Immature natural killer cell (primary cell): ENCODE measurements at places on chromosomes 1 and 21. TPM values are rescaled to one million over a fixed set of nuclear protein-coding genes. Genes with fewer than 3 reads are reported as not detected.

KPRP gene
- not detected for polyA plus RNA-seq

DNA sequence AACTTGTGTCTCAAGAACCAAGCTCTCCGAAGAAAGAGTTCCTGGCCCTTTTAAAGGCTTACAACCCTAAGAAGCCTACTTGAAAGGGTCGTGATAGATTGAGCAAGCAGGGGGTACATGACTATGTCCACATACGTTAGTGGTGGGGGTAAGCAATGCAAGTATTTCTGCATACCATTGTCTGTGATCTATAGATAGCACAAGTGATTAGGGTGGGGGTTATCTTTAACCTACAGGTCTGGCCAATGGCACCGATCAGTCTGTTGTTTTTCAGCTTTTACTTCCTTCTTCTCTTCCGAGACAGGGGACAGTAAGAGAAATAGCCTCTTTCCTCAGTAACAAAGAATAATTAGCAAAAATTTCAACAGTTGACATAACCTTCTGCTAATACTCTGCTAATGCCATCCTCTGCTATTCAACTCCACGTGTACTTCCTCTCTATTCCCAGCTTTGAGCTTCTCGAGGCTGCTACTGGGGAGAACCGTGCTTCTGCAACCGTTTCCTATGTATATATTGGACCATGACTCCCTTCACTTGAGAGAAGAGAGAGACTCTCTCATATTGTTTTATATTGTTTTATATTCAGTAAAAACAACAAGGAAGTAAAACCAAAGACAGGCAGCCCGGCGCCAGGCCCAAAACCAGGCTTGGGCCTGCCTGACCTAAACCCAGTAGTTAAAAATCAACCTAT, 727.7 kb upstream of the NCAM2 start:
- H3K4me1 ChIP-seq = peaks cover 6% of the 10 kb centered on the region
- no peak overlapping the region for H3K27ac ChIP-seq
- no peaks in the 10 kb centered on the region for H3K27me3 ChIP-seq
- DNase-seq = no peak

DNA sequence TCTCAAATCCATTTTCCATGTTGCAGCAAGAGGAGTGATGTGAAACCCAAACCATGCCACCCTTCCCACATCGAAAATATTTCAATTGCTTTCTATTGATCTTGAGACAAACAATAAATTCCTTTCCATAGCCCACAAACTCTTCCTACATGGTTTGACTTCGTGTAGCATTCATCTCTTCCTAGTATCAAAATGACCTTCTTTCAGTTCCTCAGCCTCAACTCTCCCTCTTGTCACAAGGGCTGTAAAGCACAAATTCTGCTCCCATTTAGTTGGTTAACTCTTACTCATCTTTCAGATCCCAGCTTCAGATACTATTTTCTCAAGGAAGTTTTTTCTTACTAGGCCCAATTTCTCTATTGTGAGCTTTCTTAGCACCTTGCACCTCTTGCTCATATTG, 99.0 kb downstream of the ZNF281 start:
- H3K4me3 ChIP-seq = no peak overlapping the region
- H3K27me3 ChIP-seq = peaks cover 4% of the 10 kb centered on the region
- H3K4me1 ChIP-seq = peaks cover 8% of the 10 kb centered on the region
- H3K27ac ChIP-seq = no peak overlapping the region

GRCh38 chr1:192516776-192517297, 58.7 kb upstream of the RGS1 start:
- no peaks in the 10 kb centered on the region for H3K36me3 ChIP-seq
- H3K4me1 ChIP-seq = peaks cover 77% of the 10 kb centered on the region
- peak; percentile 86 for DNase-seq
- peak overlapping the region; percentile 91 for H3K4me3 ChIP-seq
- peaks cover 6% of the 10 kb centered on the region for H3K27me3 ChIP-seq

- H3K4me1 ChIP-seq = peaks cover 21% of the 10 kb centered on the region
Measured at GRCh38 chr1:116286541-116286971, 86.5 kb upstream of the ATP1A1 start.

DNA sequence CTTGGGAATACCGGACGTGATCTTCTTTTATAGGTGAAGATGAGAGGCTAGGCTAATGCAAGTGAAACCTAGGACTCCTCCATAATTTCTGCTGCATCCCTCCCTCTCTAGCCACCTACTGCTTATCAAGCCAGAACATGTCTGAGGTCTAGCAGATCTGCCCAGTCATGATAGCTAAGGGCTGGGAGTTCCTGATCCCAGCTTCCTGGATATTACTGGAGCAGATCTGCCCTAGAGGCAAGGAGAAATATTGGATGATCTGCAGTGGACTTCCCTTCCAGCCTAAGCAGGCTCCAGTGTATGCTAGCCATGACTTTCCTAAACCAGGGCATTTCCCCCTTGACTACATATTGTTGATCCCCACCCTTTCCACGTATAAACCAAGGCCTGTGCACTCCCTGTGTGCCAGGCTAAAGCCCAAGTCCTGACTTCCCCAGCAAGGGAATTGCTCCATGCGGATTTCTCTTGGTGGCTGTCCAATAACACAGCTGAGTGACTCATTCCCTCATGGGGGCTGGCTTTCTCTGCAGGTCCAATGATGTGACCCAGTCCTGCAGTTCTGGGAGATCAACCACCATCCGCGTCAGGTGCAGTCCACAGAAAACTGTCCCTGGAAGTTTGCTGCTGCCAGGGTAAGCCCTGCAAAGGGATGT, 15.5 kb upstream of the SARS1 start:
- H3K27me3 ChIP-seq = peaks cover 3% of the 10 kb centered on the region
- no peaks in the 10 kb centered on the region for H3K36me3 ChIP-seq
- no peak overlapping the region for H3K4me3 ChIP-seq
- no peak for DNase-seq
- H3K27ac ChIP-seq = no peak overlapping the region
- peaks cover 9% of the 10 kb centered on the region for H3K4me1 ChIP-seq

- no peak overlapping the region for H3K4me3 ChIP-seq
- DNase-seq = no peak
- H3K36me3 ChIP-seq = no peaks in the 10 kb centered on the region
Measured at GRCh38 chr21:45055861-45056260, 18.5 kb upstream of the ADARB1 start.
